Upper lobe of right lung (tissue), 1 donor: ENCODE measurements at places on chromosomes 7 and 10. TPM values are rescaled to one million over a fixed set of nuclear protein-coding genes. Genes with fewer than 3 reads are reported as not detected.

DNA sequence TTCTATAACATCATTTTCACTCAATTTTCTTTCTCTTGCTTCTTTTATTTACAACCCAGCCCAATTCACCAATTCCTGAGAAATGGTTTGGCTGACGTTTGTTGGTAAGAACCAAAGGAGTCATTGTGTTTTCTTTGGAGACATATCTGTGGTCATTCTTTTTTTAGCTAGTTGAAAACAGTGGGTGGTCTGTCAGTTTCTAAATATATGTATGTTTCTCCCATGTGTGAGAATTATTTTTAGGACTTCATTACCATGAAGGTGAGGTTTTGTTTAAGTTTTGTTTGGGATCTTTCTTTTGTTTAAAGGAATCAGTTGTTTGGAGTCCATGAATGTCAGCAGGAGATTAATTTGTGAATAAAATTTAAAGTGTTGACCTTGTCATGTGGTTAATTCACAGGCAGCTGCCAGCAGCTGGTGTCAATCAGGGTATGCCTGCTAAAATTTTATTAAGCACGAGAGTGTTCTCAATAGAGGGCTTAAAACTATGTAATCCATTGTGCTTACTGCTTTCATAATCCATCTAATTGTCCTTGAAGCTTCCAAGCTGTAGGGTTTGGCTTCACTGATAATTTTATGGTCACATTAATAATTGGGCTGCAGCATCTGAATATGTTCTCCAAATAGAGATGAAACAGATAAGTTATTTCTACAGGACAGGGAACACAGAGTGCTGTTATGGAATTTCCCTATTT, 38.7 kb downstream of the INSYN2A start:
- H3K36me3 ChIP-seq: no peaks in the 10 kb centered on the region
- H3K27me3 ChIP-seq: no peaks in the 10 kb centered on the region
- no peak overlapping the region for H3K4me3 ChIP-seq

ENTPD1 gene
- 64.6 TPM for total RNA-seq

NDUFB2 gene
- total RNA-seq: 160 TPM

WNT8B gene
- not detected for total RNA-seq

- no peaks in the 10 kb centered on the region for H3K36me3 ChIP-seq
- DNase-seq: no peak
- no peak overlapping the region for H3K4me3 ChIP-seq
- no peaks in the 10 kb centered on the region for H3K4me1 ChIP-seq
Measured at GRCh38 chr10:64648915-64649314, 1127.7 kb downstream of the REEP3 start.
